ENCODE measurements at places on chromosomes 6 and 20. TPM values are rescaled to one million over a fixed set of nuclear protein-coding genes. Genes with fewer than 3 reads are reported as not detected.

DNA sequence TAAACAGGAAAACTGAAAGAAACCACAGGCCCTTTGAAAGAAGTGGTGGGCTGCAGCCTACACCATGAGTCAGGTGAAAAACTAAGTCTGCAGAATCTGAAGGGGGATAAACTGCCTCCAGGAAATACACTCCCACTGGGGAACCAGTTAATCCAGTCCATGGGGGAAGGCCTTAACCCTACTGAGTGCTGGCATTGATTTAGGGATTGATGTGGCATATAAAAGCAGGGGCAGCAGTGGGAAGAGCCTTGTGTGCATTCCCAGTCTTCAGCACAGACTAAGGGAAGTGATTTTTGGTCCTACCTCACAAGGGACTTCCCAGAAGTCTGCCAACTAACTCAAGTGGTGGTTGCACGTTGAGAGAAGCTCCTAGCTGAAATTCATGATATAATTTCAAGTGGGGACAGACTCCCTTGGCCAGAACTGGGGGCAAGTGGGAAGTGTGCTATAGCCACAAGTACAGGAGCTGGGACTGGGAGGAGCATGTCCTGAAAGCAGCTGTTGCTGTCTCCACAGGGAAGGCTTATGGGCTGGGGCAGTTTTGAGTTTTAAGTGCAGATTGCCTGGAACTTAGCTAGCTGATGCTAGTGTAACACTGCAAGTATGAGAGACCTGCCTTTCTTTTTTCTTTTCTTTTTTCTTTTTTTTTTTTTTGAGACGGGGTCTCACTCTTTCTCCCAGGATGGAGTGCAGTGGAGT is 31.2 kb downstream of the CITED2 start:
- H3K27me3 ChIP-seq: no peaks in the 10 kb centered on the region
- H3K4me1 ChIP-seq: peaks cover 17% of the 10 kb centered on the region
- no peak for DNase-seq
- no peaks in the 10 kb centered on the region for H3K36me3 ChIP-seq
- no peak overlapping the region for H3K4me3 ChIP-seq

Gene LY6G6D
- total RNA-seq: not detected

DNA sequence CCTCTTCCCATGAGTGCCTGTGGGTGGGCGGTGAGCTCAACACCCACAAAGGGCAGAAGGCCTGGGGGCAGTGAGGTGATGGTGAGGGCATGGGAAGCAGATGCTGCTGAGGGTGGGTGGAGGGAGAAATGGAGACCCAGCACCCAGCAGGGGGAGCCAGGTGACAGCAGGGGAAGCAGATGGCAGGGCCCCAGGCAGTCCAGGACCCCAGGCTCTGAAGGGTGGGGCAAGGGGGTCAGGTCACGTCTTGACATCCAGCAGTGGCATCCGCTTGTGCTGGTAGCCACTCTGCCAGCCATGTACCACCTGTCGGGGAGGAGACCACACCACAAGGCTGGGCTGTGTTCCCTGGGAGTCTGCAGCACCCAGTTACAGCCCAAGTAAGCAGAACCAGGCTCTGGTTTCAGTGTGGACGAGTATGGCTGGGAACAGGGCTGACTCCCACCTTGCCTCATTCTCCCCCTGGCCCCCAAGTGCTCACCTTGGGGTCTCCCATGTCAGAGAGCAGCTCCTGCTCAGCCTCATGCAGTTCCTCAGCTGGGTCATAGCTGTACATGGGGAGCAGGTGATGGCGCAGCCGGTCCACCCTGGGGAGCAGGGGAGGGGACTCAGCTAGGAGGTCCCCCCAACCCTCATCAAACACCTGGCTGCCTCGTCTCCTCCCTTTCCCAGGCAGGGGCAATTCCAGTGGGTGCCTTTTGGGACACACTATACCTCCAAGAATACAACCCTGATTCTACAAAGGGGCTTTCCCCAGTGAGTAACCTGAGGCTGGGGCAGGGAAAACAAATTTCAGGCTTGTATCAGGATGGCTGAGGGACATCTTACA is 2.0 kb downstream of the SMIM29 start:
- peaks cover 31% of the 10 kb centered on the region for H3K36me3 ChIP-seq
- no peaks in the 10 kb centered on the region for H3K27me3 ChIP-seq
- H3K4me3 ChIP-seq: no peak overlapping the region
- peak; percentile 43 for DNase-seq

DNA sequence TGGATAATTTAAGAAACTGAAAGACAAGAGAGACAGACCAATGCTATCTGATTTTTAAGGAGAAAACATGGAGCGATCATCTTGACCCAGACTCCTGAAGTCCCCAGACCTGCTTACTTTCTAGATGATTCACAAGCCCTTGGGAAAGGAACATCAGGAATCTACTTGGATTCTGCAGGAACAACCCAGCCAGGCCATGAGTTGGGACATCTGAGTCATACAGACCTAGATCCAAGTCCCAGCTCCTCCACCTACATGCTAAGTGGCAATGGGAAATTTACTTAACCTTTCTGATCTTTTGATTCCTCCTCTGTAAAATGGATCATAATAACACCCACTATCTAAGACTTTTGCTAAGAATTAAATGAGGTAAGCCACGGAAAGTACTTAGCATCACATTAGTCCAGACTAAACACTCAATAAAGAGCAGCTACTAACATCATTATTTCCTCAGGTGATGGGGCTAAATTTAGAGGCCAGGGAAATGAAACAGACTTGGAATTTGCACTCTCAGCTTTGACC is 61.0 kb upstream of the MAFB start:
- no peaks in the 10 kb centered on the region for H3K27me3 ChIP-seq
- H3K27ac ChIP-seq: no peak overlapping the region
- H3K36me3 ChIP-seq: no peaks in the 10 kb centered on the region
- peaks cover 5% of the 10 kb centered on the region for H3K4me1 ChIP-seq

DNA sequence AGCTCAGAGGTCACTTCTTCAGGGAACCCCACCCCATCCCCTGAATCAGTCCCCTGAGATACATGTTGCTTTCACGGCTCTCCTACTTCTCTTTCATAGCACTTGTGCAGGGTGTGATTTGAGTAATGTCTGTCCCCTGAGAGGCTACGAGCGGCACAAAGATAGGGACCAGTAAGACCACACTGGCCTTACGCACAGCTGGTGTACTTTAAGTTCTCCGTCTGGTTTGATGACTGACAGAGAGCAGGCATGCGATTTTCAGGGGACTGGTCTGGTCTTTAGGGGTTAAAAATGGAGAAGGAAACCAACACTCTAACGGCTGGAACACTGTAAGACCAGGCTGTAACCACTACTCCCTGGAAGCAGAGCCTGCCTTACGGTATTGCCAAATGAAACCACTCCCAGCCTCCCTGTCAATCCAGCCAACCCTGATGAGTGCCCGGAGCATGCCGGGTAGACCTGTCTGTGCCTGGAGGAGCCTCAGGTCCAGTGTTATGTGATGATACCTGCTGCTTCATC is 47.1 kb downstream of the ELMO2 start:
- DNase-seq: no peak
- H3K4me1 ChIP-seq: peaks cover 85% of the 10 kb centered on the region
- no peak overlapping the region for H3K4me3 ChIP-seq
- H3K27me3 ChIP-seq: no peaks in the 10 kb centered on the region

DNA sequence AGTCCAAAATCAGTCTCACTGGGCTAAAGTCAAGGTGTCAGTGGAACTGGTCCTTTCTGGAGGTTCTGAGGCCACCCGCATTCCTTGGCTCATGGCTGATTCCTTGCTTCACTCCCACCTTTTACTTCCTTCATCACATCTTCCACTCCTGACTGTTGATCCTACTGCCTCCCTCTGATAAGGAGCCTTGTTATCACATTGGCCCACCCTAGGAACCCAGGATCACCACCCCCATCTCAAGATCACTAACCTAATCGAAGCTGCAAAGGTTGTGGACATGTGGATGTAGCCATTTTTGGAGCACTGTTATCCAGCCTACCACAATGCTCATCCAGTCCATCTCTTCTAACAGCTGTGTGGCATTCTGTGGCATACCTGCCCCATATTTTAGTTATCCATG is 87.2 kb downstream of the TNFAIP3 start:
- H3K36me3 ChIP-seq: no peaks in the 10 kb centered on the region
- no peak for DNase-seq
- H3K4me1 ChIP-seq: peaks cover 11% of the 10 kb centered on the region
- H3K4me3 ChIP-seq: no peak overlapping the region
- no peaks in the 10 kb centered on the region for H3K27me3 ChIP-seq

- no peak for DNase-seq
- H3K27me3 ChIP-seq: no peaks in the 10 kb centered on the region
- H3K36me3 ChIP-seq: no peaks in the 10 kb centered on the region
- no peak overlapping the region for H3K27ac ChIP-seq
- H3K4me3 ChIP-seq: no peak overlapping the region
- no peaks in the 10 kb centered on the region for H3K4me1 ChIP-seq
These were observed 350.4 kb downstream of the BCKDHB start for GRCh38 chr6:80456724-80457438.

- no peak overlapping the region for H3K27ac ChIP-seq
- H3K36me3 ChIP-seq: peaks cover 74% of the 10 kb centered on the region
- H3K27me3 ChIP-seq: no peaks in the 10 kb centered on the region
- no peak for DNase-seq
These were observed 32.0 kb downstream of the DIDO1 start for GRCh38 chr20:62894261-62894660.

DNA sequence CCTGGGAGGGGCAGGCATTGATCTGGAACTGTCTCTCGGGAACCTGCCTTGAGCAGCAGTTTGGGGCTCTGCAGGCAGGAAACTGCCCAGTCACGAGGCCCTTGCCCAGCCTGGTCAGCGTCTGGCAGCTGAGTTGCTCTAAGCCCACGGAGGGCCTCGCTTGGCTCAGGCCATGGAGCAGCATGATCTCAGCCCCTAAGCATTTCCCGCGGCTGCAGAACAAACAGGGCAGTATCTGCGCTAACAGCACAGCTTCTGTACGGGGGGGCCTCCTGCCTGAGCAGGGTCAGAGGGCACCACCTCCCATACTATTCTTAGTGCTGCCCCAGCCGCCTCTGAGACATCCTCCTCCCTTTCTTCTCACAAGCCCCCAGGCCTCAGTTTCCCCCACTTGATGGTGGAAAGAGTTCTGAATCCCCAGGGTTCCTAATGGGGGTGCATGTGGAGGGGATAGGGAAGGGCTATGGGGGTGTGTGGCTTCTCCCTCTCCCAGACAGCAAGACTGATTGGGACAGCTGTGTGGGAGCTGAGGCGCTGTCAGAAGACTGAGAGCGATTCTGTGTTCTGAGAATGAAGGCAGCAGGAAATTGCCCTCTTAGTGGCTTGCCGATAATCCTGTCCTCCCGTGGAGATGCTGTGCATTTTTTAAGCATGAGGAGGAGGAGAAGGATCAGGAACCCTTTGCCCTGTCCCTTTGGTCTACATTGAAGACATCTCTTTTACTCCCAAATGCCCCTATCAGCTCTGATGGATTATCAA is 46.4 kb downstream of the MOCS1 start:
- no peak for DNase-seq
- H3K4me3 ChIP-seq: no peak overlapping the region
- H3K36me3 ChIP-seq: no peaks in the 10 kb centered on the region
- H3K4me1 ChIP-seq: no peaks in the 10 kb centered on the region
- no peaks in the 10 kb centered on the region for H3K27me3 ChIP-seq

Gene TMC2
- not detected for total RNA-seq

DNA sequence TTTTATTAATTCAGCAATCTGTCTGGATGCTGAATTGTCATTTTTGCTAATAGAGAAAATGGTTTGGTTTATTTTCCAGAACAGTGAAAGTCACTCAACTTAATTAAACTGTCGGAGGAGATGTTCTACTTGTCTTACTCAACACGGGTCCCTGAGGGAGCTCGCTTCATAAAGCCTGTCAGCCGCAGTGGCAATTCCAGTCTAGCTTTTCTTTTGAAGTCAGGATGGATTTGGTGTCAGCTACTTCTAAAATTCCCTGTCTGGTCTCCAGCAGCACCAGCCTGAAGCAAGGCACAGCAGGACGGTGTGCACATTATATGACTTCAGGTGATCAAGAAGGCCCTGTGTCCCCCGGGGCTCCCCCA is 261.5 kb downstream of the SLC24A3 start:
- H3K27me3 ChIP-seq: no peaks in the 10 kb centered on the region
- H3K4me1 ChIP-seq: no peaks in the 10 kb centered on the region
- H3K36me3 ChIP-seq: no peaks in the 10 kb centered on the region

Gene BPIFB1
- total RNA-seq: not detected

DNA sequence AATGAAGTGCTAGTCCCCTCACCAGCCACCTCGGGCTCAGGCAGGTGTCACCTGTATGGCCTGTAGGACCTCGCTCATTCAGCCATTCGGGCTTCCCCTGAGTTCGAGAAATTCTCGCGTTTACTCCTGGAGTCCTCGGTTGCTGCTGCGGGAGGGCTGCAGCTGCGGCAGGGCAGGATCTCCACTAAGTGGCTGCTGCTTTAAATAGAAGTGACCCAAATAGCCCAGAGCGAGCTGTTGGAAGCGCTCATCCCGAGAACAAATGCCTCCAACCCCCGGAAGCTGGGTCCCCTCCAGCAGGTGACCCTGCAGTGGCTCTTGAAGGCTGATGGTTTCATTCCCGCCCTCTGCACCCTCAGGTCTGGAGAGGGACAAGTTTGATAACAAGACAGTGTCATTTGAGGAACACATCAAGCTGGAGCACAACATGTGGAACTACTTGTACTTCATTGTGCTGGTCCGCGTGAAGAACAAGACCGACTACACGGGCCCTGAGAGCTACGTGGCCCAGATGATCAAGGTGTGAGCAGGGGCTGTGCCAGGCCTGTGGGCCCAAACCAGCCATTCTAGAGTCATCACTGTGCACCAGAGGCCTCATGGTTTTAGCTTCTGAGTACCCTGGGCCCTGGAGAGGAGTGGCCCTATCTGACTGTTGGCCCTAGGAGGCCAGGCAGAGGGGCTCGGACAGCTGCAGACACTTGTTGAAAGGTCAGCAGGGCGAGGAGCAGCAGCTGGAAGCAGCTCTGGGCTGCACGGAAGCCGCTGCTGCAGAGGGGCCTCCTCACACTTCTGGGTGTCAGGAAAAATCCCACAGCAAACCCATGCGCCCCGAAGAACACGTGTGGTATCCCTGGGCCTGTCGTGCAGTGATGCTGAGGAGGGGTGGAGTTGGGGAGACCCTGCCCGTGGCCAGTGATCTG is 18.1 kb downstream of the UQCC2 start:
- H3K4me1 ChIP-seq: peaks cover 72% of the 10 kb centered on the region
- DNase-seq: no peak
- H3K36me3 ChIP-seq: peaks cover 76% of the 10 kb centered on the region
- peak overlapping the region; percentile 77 for H3K27ac ChIP-seq

GRCh38 chr6:44712353-44713111 is 325.0 kb downstream of the CDC5L start:
- no peaks in the 10 kb centered on the region for H3K4me1 ChIP-seq
- peaks cover 2% of the 10 kb centered on the region for H3K27me3 ChIP-seq
- H3K27ac ChIP-seq: no peak overlapping the region
- H3K36me3 ChIP-seq: no peaks in the 10 kb centered on the region
- no peak for DNase-seq
- H3K4me3 ChIP-seq: no peak overlapping the region
